Brain pericyte (primary cell): ENCODE measurements at places on chromosomes 7 and 10.

DNA sequence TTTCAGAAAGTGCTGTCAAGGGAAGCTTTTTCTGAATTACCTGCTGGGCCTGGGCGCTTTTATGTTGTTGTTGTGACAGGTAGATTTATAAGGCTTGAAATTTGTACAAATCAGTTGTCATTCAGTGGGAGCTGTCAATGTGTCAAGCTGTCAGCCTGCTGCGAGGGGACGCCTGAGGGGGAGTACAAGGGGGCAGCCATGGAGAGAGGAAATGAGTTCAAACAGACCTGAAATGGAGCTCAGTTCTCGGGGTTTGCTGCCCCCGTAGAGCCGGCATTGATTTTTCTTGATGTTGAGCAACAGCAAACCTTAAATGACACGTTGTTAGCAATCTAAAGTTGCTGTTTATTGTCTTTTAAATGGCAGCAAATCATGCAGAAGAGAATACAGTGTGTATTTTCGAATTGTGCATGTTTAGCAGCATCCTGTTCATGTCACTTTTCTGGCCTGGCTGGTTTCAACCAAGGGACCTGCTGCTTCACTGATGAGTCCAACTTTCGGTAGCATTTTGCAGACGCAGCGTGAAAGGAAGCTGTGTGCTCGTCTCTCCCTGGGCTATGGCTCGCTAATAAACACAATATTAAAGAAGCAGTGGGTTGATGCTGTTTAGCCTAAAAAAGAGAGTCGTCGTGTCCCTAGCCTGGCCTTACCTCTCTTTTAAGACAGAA, 166.5 kb downstream of the LRMDA start:
- no peak for DNase-seq

DNA sequence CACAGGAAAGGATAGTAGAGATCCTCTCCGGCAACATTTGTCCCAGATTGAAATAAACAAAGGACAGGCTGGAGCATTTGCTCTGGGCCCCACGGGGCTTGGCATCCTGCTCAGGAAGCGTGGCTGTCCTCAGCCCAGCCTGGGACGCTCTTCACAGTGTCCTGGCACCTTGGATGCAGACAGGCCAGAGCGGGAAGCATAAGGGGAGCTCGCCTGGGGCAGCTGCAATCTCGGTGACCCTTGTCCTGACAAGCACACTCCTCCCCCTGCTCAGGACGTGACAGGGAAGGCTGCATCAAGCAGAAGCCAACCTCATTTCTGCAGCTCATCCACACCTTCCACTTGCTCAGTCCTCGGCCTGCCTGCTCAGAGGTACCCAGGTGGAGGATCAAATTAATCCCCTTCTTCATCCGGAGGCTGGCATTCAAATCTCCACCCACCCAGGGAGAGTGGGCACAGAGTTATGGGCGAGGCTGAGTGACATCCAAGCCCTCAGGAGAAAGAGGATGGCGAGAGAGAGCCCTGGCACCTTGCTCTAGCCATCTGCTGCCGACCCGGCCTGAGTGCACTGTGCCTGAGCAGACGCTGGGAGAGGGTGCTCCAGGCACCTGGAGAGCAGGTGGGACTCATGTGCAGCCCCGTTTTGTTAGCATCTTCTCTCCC, 47.6 kb downstream of the ABRAXAS2 start:
- DNase-seq, result no peak

GRCh38 chr10:75428434-75429158, 2.8 kb upstream of the LRMDA start:
- DNase-seq, result no peak

DNA sequence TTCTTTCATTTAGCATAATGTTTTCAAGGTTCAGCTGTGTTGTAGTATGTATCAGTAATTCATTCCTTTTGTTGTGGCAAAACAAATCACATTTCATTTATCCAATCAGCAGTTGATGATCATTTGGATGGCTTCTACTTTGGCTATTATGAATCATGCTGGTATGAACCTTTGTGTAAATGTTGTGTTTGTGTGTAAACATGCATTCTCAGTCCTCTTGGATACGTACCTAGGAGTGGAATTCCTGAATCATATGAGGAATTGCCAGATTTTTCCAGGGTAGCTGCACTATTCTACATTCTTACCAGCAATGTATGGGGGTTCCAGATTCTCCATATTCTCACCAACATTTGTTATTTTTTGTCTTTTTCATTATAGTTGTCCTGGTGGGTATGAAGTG, 578.5 kb upstream of the MKI67 start:
- no peak for DNase-seq

- no peak for DNase-seq
Measured at GRCh38 chr10:12388671-12389070, 39.3 kb downstream of the CAMK1D start.

- DNase-seq, result no peak
Measured at GRCh38 chr10:94496010-94496409, 49.6 kb upstream of the HELLS start.

DNA sequence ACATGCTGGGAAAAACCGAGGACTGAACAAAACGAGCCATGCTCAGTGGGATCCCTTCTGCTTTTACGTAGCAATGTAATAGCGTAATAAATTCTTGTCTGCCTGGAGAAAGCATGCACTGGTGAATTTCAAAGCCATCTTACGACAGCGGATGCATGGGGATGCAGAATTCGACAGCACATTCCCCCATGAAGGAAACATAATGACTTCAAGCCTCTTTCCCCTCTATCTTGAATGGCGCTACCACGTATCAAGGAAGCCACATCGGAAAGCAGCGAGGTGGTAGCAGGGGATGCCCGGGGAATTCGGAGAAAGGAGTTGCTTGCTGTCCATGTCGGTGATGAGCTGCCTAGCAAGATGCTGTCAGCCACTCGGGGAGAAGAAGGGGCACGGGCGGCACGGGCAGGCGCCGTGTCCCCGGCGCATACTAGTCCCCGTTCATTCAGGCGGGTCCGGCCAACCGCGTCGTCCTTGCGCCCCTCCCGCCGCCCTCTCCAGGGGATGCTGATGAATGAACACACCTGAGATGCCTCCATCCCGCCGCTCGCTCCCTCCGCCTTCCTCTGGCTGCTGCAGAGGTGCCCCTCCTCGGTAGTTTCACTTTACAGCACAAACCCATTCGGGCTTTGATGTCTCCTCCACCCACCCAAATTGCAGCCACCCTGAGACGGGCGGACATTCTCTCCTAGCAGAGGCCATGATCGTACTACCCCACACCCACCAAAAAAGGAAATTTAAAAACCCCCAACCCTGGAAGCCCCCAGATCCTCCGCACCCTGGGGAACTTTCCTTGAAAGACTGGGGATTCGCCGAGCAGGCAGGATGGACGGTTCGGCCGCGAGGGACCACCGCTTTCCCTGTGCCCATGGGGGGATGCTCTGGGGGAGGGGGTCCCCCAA, 644 bp downstream of the SORBS1 start:
- no peak for DNase-seq

DNA sequence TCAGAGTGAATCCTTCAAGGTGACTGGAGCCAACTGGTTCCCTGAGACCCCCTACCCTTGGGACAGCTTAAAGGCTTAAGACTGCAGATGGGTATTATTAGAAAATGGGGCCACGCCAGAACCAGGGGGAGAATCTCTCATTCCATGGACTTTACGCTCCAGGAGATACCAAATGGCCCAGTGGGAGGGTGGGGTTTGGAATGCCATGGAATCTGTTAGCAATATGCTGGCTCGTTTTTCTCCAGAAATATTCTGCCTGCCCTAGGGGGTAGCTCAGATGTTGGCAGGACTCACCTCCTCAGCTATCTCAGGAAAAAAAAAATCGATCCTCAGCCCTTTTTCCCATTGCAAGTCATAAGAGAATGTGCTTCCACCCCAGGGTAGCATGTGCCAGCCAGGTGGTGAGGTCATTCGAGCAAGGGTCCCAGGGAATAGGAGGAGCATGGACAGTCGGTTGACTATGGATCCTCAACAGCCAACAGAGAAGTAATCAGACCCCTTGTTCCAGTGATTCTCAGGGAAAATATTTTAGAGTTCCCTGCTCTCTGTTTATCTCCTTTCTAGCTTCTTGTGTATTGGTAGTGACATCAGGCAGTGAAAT, 22.9 kb downstream of the SVIL start:
- DNase-seq, result no peak

DNA sequence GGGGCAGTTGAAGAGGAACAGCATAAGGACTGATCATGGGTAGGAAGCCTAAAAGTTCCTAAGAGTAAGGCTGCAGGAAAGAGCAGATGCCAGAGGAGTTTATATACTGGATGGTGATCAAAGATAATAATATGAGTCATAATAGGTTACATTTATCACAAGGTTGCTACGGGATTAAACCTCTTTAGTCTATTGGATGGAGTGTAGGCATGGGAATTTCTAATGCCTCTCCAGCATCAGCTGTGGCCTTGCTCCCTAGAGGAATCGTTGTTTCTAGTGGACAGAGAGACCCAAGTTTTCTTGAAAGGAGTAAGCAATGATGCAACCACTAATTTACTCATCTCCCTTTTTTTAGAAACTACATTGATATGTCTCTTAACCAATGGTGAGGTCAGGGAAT, 213.4 kb downstream of the GPR37 start:
- DNase-seq, result no peak

- DNase-seq, result no peak
Measured at GRCh38 chr7:47539398-47540052, 42.4 kb downstream of the TNS3 start.

- DNase-seq, result no peak
Measured at GRCh38 chr10:103692436-103692951, 162.9 kb downstream of the SH3PXD2A start.

DNA sequence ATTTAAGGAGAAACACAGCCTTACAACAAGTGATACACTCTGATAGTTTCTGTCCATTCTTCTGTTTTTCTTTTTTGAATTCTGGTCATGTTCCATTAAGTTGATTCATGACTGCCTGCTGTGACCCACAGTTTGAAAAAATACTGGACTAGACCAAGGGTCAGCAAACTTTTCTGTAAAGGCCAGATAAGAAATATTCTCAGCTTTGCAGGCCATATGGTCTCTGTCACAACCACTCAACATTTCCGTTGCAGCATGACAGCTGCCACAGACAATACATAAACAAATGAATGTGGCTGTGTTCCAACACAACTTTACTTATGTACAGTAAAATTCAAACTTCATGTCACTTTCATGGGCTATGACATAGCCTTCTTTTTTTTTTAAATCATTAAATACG, 156.7 kb downstream of the PLXNA4 start:
- no peak for DNase-seq

DNA sequence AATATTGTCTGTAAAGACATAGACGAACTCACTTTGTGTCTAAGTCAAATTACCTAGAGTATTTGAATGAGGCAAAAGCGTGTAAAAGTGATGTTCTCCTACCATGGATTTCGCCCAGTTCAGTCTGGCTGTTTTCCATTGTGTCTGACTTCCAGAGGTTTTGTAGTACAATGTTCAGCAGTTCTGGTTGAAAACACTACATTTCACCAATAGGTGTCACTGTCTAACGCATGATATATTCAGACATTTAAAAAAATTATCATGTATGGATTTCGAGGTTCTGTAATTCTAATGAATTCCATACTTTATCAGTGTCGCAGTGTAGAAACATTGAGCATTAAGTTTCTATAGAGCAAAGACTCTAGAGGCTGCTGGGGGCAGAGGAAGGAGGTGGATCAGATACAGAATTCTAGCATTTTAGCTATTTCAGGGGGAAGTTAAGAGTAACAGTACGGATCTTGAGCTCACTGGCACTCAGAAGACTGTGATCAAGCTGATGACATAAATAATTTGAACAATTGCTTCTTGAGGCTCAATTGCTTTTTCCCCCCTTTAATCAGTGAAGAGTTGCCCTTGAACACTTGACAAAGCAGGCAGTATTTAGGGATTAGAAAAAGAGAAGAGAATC, 196.9 kb upstream of the RHOBTB1 start:
- peak; percentile 44 for DNase-seq

GRCh38 chr10:125149036-125149679, 11.2 kb downstream of the CTBP2 start:
- no peak for DNase-seq

DNA sequence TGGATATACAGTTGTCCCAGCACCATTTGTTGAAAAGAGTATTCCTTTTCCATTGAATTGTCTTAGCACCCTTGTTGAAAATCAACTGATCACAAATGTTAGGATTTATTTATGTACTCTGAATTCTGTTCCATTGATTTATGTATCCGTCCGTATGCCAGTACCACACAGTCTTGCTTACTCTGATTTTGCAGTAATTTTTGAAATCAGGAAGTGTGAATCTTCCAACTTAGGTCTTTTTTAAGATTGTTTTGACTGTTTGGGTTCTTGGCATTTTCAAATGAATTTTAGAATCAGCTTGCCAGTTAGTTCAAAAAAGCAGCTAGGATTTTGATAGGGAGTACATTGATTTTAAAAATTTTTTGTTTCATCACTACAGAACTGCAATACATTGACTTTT, 23.7 kb downstream of the CDK13 start:
- DNase-seq, result no peak

DNA sequence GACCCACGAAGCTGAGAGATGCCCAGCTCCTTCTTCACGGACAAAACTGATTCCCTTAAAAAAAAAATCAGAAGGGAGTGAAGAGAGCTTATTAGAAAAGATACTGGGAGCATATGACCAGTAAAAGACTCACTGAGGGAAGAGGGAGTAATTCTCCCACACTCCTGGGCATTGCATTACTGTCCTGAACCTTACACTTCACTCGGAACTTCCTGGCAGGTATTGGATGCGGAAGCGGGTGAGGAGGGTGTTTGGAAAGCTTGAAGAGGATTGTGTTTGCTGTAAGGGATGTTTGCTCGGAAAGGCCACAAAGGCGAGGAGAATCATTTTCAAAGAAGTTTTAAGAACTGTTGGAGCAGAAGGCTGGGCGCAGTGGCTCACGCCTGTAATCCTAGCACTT, 375 bp downstream of the HKDC1 start:
- no peak for DNase-seq

DNA sequence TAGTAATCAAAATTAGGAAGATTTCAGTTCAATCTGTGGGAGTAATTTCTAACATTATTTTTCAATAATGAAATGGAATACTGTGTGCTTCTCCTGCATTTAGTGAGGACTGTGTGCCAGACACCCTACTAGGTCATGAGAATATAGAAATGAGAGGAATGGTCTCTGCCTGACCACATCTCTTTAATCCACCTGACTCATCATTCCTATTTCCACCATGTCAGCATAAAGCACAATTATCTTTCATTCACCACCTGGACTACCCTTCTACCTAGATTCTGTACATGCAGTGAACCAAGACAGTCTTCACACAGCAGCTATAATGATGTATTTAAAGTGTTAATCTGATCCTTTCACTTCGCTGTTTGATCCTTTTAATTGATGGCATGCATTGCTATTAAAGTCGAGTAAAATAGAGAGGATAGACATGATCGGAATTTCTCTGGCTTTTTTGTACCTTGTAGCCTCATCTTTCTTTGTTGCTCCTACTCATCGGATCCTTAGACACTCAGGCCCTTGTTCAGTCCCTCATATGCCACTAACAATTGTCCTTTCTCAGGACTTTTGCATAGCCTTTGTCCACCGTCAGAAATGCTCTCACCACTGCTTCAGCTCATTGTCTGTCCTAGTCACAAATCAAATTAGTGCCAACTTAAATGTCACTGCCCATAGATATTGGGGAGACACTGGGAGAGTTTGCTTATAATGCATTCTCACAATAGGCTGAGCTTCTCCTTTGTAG, 1037.1 kb downstream of the REEP3 start:
- no peak for DNase-seq

GRCh38 chr10:35640951-35641675, 983 bp downstream of the FZD8 start:
- DNase-seq, result peak; percentile 40

- DNase-seq, result no peak
Measured at GRCh38 chr7:101162551-101163278, 2.7 kb downstream of the VGF start.
